Vagina (tissue), 2 donors: ENCODE measurements at places on chromosomes 12 and 14.

- DNase-seq, result no peak
Measured at GRCh38 chr14:64636208-64636979, 67.8 kb upstream of the PLEKHG3 start.

- no peak for DNase-seq
Measured at GRCh38 chr12:49990273-49990672, 17.5 kb downstream of the AQP6 start.

DNA sequence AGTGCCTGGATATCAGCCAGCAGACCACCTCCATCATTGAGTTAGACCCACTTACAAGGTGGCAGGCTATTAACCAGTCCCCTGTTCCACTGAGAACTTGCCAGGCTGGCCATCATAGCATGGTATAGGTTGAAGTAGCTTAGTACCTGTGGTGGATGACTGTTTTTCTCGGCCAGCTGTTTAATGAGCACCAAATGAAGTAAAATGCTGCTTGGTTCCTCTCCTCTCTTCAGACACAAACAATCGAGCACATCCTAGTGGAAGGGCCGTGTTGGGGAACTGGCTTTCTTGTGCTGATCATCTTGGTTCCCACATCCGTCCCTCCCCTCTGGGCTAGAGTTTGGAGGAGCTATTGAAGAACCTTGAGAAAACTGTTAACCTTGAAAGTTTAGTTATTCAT, 486.2 kb downstream of the RAD51B start:
- DNase-seq, result no peak

- no peak for DNase-seq
Measured at GRCh38 chr14:87468531-87468930, 524.5 kb downstream of the GALC start.

- no peak for DNase-seq
Measured at GRCh38 chr14:92590941-92591340, 77.4 kb downstream of the RIN3 start.

GRCh38 chr14:50728836-50729235, 60.7 kb upstream of the SAV1 start:
- DNase-seq, result no peak

- no peak for DNase-seq
Measured at GRCh38 chr12:55797068-55797467, 20.5 kb downstream of the SARNP start.

DNA sequence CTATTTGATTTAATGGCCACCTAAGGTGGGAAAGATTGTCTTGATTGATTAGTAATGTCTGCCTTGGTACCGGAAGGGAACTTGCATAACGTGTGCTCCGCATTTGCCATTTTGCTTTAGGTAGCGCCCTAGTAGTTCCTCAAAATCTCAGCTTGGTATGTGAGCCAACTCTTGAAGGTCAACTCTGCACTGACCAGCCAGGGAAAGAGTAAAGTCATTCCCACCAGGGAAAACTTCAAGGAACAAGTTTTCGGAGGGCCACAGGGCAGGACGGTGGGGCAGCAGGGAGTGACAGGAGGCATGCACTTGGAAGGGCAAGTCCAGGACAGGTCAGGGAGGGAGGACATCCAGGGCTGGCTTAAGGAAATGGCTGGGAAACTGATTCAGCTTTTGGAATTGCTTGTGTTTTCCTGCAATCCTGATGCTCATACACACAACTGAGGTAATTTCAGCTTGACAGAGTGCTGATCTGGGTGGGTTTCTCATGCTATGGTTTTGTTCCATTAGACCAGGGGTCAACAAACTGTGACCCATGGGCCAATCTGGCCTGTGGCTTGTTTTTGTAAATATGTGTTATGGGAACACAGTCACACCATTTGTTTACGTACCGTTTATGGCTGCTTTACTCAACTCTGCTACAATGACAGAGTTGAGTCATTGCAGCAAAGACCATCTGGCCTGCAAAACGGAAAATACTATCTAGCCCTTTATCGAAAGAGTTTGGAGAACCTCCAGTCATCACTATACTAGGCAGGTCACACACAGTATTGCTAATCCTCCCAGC, 184.5 kb downstream of the RBM19 start:
- DNase-seq, result no peak
